Stimulated activated CD8-positive, alpha-beta memory T cell treated with anti-CD3 and anti-CD28 coated beads, Interleukin-15, amount 100 ng/mL, for 4 hours (primary cell): ENCODE measurements at places on chromosomes 6 and 20.
A peak's percentile ranks its signal among the peaks of the same experiment; 100 is the strongest.

- no peak for DNase-seq
These were observed 174.5 kb downstream of the SOX4 start for GRCh38 chr6:21767891-21768648.

GRCh38 chr6:21885532-21886114, 292.1 kb downstream of the SOX4 start:
- DNase-seq: no peak

DNA sequence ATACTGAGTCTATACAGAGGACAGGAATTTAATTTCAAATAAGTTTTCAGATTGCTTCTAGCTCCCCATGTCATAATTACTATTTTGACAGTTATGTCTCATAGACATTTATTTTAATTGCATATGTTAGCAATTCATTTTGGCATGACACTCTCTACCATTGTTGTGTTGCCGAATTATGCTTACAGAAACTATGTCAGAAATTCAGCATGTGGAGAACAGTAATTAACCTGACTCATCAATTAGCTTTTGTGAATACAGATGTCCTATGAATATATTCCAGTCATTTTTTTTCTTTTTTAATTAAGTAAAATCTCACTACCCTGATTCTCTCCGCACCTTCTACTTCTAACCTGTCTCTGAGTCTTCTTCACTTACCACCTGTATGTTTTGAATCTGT, 105.1 kb downstream of the NKAIN2 start:
- DNase-seq: no peak

- peak; percentile 92 for DNase-seq
These were observed at the start of gene HSP90AB1 for GRCh38 chr6:44246663-44247337. TSS of gene HSP90AB1 (plus strand) at chr6:44247101. CDS start at chr6:44248630, 1,529 bp downstream.

- no peak for DNase-seq
These were observed 32.9 kb upstream of the PDE10A start for GRCh38 chr6:165695722-165696515.

- no peak for DNase-seq
These were observed 56.7 kb upstream of the IRAK1BP1 start for GRCh38 chr6:78810698-78811097.

- no peak for DNase-seq
These were observed 271.2 kb downstream of the PRL start for GRCh38 chr6:22025468-22026163.

- no peak for DNase-seq
These were observed 709.6 kb upstream of the MARCKS start for GRCh38 chr6:113147544-113147943.

GRCh38 chr20:56503916-56504315, 20.6 kb upstream of the FAM209A start:
- DNase-seq: no peak

GRCh38 chr20:10935658-10936402, 262.0 kb upstream of the JAG1 start:
- no peak for DNase-seq

GRCh38 chr6:90941885-90942284, 355.0 kb upstream of the MAP3K7 start:
- no peak for DNase-seq

GRCh38 chr6:89268776-89269175, 46.3 kb downstream of the GABRR2 start:
- no peak for DNase-seq

GRCh38 chr6:44701637-44702101, 314.2 kb downstream of the CDC5L start:
- no peak for DNase-seq

- DNase-seq: no peak
These were observed 57.1 kb downstream of the GJA1 start for GRCh38 chr6:121492536-121492935.

DNA sequence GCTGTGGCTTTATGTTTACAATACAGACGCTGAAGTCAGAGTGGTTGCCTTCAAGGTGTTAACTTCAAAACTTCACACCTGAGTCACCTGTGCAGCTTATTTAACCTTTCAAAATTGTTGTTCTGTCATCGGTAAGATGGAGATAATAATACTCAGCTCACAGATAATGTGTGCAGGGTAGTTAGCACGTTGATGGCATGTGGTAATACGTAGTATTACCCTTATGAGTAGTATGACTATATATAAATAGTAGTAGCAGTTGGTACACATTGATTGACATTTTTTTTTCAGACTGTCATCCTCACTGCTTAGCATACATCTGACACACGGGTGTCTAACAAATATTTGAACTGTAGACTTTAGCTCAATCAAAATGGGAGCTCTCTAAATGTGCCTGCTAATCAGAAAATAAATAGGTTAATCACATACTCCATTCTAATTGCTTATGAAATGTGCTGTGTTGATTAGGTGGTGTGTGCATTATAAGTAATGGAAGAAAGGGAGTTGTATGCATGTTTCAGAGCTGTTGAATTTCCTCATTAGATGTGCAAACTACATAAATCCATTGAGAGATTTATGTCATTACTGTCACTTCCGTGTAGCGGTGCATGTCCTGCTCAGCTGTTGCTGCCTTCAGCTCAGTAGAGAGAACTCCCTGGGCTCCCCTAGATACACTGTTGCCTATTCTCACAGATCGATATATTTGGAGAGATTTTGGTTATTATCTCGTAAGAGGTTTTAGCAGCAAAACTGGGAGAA, 11.2 kb upstream of the MROH8 start:
- DNase-seq: no peak

GRCh38 chr6:125554456-125554855, 195.0 kb upstream of the HEY2 start:
- DNase-seq: no peak

GRCh38 chr6:4786996-4787395, 10.8 kb downstream of the CDYL start:
- no peak for DNase-seq

DNA sequence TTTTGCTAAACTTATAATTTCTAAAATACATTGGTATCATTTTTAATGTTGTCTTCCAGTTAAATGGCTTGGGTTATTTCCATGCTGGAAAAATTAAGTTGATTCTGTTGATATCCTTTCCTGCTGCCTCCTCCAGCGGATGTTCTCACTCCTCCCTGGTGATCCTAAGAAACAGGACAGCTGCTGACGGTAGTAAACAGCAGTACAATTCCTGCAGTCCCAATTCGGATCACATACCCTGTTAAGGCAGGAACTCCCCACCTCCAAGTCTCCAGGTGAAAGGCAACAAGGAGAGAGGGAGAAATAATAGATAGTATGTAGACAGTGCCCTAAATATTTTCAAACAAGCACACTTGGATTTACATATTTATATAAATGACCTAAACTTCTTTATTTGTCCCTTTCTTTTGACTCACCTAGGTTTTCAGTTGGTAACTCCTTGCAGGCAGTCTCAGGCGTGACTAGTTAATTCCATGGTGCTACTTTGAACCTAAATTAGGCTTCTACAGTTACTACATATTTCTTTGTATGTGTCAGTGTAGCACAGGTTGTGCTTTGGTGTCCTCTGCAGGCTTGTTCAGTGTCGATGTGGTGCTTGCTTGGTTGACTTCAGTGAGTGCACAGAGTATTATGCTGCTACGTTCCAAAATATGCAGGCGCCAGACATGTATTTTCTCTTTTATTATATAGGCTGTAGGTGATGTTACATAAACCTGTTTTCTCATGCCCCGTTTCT, 126.0 kb downstream of the ADGRB3 start:
- DNase-seq: no peak

GRCh38 chr20:49560186-49560585, 7.8 kb downstream of the PTGIS start:
- no peak for DNase-seq

DNA sequence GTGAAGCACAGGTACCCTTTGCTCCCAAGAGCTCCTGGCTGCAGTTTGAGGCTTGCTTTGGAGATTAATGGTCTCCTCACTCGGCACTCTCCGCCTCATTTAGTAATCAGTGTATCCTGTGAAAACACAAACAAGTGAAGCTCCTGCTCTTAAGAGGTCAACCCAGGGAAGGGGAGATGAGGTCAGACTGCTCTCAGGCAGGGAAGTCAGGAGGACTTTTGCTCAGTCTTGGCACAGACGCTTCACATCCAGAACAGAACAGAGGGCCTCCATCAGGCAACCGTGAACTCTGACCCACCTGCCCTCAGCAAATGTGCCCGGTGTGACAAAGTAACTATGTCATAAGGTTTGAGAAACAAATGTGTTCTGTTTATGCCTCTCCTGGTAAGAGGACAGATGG, 428.8 kb upstream of the JARID2 start:
- DNase-seq: no peak

DNA sequence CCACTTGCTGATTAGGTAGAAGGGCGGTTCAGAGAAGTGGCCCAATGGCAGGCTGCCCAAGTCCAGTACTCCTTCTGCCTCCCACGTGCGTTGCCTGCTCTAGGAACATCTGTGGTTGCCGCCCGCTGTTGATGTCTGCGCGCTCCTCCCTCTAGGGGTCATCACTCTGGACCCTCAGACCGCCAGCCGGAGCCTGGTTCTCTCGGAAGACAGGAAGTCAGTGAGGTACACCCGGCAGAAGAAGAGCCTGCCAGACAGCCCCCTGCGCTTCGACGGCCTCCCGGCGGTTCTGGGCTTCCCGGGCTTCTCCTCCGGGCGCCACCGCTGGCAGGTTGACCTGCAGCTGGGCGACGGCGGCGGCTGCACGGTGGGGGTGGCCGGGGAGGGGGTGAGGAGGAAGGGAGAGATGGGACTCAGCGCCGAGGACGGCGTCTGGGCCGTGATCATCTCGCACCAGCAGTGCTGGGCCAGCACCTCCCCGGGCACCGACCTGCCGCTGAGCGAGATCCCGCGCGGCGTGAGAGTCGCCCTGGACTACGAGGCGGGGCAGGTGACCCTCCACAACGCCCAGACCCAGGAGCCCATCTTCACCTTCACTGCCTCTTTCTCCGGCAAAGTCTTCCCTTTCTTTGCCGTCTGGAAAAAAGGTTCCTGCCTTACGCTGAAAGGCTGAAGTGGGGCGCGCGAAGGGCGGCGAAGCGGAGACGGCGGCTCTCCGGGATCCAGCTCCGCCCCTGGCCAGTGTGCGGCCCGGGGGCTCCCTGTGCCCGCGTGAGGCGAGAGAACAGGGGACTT, 8.5 kb downstream of the TRIM15 start:
- no peak for DNase-seq

GRCh38 chr20:57439432-57439831, 48.2 kb downstream of the RBM38 start:
- no peak for DNase-seq

GRCh38 chr20:49675368-49676151, 38.1 kb downstream of the B4GALT5 start:
- no peak for DNase-seq

- DNase-seq: no peak
These were observed 181.1 kb upstream of the SUPT3H start for GRCh38 chr6:45558858-45559257.

- DNase-seq: no peak
These were observed 6.1 kb downstream of the NFATC2 start for GRCh38 chr20:51536116-51537069.

DNA sequence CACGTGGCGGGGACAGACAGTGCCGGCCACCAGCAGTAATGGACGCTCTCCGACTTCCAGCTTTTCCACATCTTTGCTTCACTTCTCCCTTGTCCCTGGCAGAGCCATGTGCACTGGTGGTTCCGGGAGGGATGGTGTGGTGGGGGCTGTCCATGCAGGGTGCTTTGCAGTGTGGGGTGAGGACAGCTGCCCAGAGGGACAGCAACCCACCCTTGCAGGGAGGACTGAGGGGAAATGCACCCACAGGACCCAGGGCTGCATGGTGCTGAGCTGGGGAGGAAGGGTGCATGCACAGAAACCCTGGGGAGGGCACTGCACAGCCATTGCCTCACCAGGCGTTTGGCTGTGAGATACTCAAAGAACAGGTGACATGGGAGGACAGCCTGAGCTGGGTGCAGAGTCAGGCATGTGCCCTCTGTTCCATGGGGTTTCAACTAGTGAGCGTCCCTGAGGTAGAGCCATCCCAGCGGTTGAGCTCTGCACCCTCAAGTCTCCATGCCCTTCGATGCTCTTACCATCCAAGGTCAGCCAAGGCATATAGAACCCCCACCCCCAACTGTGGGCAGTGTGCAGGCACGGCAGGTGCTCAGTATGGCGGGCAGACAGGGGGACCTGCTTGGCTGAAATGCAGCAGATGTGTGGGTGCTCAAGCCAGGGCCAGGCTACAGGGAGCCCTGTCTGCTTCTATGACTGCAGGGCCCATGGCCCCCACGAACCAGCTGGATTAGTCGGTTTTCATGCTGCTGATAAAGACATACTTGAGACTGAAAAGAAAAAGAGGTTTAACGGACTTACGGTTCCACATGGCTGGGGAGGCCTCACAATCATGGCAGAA, 239.7 kb downstream of the TTLL2 start:
- no peak for DNase-seq

DNA sequence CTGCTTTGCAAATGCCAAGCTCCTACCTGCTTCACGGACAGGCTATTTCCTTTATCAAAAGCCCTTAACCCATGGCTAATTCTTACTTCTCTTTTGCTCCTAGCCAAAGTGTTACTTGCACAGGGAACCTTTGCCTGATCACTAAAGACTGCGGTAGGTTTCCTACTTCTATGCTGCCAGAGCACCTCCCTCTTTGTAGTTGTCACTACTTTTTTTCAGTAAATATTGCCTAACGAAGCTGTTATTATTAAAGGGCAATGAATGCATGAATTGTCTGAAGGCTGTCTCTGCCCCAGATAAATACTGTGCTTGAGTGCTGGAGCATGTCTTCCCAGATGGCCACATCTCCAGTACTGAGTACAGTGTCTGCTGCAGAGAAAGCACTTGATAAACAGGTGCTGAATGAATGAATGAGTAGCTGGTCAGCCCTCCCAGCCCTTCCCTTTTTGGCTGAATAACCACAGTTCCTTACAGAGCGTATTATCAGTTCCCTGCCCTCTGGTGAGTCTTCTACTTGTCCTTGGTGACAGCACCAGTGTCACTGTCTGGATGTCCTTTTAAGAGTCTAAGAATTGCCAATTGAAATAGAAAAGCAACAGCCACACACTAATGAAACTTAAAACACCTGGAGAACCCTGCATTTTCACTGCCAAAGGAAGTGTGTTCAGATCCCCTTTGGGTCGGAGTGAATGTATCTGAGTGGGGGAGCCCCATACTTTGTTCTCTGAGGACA, 73.6 kb upstream of the TRAF3IP2 start:
- no peak for DNase-seq

- no peak for DNase-seq
These were observed 211.6 kb upstream of the THEMIS start for GRCh38 chr6:128112494-128112893.

GRCh38 chr20:15045246-15045645, 707.8 kb upstream of the FLRT3 start:
- DNase-seq: no peak

DNA sequence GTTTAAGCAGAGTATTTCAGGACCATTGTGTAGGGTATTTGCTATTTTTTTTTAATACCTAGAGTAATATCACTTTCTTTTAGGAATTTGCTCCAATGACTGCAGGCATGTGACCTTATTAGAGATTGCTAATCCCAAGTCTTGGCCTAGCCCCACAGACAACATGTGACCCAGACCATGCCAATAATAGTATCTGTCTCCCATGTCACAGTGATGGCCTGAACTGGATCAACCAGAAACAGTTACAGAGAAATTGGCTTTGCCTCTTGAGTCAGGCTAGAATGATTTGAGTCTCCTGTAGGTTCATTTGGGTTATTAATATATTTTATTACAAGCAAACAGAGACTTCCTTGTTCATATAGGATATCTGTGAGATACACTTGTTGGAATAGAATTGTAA, 116.8 kb downstream of the DNAH8 start:
- DNase-seq: no peak
